Stimulated activated CD8-positive, alpha-beta memory T cell treated with anti-CD3 and anti-CD28 coated beads, Interleukin-4, amount 100 ng/mL, for 1 hour (primary cell): ENCODE measurements at places on chromosomes 7 and 10.

GRCh38 chr7:157658851-157659412 is 322.1 kb downstream of the DNAJB6 start:
- DNase-seq = no peak

DNA sequence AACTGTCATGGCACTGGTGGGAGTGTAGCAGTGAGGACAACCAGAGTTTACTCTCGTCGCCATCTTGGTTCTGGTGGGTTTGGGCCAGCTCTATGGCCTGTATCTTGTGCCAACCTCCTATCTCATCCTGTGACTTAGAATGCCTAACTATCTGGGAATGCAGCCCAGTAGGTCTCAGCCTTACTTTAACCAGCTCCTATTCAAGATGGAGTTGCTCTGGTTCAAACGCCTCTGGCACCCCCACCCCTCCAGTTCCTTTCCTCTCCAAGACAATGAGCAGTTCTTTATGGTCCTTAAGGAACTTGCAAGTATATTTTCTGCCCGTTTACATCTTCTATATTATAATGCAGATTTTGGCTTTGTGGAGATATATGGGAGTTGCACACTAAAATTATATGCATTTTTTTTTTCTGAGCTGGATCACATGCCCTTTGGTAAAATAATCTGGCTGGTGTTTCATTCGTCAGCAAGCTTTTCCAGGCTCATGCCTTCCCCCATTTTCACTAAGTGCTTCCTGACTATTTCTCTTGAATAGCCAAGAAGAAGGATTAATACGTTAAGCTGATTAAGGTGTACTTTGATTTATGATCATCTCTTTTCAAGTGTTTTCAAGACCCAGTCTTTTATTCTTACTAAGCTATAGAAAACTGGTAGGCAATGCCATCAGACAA is 11.2 kb upstream of the WIPF3 start:
- DNase-seq = no peak

GRCh38 chr10:96548589-96548988 is 34.9 kb upstream of the TLL2 start:
- no peak for DNase-seq

DNA sequence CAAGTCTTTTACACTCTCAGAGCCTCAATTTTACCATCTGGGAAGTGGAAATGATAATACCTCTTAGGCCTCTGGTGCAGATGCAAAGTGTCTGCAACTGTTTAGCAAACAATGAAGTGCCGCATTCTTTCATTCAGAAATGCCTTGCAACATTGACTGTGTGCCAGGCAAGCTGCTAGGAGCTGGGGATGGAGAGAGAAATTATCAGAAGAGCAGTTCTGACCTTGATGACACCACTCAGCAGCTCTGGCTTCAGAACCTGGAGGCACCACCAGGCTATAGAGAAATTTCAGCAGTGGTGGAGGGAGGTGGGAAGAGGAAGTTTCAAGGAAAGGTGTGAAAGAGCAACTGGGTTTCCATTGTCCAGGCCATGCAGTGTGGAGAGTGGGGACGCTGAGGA is 78.1 kb upstream of the HABP2 start:
- no peak for DNase-seq

- DNase-seq = no peak
These were observed 23.5 kb downstream of the UPP1 start for GRCh38 chr7:48112401-48113165.

GRCh38 chr7:138975343-138976104 is 5.7 kb downstream of the KIAA1549 start:
- no peak for DNase-seq

GRCh38 chr7:98281757-98282606 is 496 bp downstream of the BRI3 start:
- no peak for DNase-seq

DNA sequence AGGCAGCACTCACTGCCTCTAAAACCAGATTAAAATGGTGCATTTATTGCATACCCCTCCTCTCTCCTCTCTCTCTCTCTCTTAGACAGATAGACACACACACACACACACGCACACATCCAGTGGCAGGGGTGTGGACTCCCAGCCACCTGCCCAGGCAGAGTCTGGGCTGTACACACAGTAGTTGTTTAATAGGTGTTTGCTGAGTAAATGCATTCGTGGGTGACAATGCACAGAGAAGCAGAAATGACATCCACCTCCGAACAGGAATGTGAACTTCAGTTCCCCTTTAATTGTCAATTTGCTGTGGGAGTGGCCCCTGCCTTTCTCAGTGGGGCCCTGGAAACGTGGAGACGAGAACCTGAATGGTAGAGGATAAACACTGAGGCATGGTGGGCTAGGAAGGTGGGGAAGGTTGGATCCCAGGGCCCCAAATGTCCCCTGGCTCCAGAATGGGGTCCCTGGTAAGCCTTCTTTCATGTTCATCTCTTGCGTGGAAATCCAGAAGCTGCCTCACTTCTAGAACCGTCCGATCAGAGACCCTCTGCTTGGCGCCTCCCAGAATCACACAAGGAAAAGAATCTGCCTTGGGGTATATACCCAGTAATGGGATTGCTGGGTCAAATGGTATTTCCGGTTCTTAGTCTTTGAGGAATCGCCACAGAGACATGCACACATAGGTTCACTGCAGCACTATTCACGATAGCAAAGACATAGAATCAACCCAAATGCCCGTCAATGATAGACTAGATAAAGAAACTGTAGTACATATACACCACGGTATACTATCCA is 58.5 kb upstream of the ECHDC3 start:
- no peak for DNase-seq

GRCh38 chr10:112783351-112784021 is 166.6 kb upstream of the TCF7L2 start:
- no peak for DNase-seq

DNA sequence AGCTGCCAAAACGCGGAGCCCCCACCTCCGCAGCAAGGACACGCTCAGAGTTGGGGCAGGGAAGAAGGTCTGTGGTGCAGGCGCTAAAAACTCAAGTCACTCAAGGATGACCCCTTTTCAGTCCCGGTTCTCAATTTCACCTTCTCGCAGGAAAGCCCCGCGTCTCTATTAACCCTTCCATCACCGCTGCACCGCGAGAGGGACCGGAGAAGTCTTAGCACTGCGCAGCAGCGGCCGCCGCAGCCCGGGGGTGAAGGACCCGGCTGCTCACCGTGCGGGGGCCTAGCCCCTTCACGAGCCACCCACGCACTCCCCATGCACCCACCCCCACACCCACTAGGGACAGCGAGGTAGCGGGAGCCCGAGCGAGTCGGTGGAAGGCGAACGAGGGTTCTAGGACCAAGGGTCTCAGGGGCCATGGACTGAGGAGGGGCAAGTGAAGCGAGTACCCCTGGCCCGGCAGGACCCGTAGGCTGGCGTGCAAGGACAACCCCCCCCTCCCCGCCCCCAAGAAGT is 162.9 kb downstream of the SH3PXD2A start:
- no peak for DNase-seq

DNA sequence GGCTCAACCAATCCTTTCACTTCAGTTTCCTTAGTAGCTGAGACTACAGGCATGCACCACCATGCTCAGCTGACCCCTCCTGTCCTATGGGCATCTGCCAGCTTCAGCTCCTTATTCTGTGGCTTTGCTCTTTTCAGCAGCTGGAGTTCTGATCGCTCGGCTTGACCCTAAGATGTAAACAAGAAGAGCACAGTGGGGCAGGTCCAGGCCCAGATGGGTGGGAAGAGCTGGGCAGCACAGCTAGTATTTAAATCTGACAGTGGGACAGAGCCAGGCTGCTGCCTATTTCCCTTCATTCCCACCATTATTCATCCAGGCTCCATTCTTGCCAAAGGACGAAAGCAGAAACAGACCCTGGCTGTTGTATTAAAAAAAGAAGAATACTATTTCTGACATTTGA is 494.9 kb upstream of the PODXL start:
- DNase-seq = no peak

- DNase-seq = no peak
These were observed 78.5 kb downstream of the LARP4B start for GRCh38 chr10:853017-853416.

DNA sequence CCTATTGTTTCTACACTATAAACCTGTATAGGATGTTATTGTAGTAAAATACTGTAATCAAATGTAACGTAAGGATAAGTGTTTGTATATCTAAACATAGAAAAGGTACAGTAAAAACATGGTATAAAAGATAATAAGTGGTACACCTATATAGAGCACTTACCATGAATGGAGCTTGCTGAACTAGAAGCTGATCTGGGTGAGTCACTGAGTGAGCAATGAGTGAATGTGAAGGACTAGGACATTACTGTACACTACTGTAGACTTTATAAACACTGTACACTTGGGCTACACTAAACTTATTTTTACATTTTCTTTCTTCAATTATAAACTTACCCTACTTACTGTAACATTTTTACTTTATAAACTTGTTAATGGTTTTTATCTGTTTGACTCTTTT is 732.9 kb upstream of the LRRN3 start:
- no peak for DNase-seq

GRCh38 chr10:128493811-128494210 is 367.6 kb upstream of the MKI67 start:
- no peak for DNase-seq

GRCh38 chr10:46255801-46256747 is 30.7 kb upstream of the ANTXRL start:
- DNase-seq = no peak

DNA sequence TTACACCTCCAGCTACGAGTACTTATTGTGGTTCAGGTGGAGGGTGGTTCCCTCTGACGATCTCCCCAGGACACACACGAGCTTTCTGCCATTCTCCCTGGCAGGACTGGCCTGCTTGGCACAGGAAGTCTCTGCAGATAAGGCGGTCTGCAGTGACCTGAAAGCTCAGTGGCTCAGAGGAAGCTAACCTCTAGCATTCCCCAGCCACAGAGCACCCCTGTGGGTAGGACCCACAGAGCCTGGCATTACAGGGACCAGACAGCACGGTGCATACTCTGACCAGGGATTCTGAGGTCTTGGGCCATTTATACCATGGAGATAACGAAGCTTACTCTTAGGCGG is 1.9 kb upstream of the GPR146 start:
- DNase-seq = no peak

GRCh38 chr7:115054478-115055065 is 132.7 kb downstream of the MDFIC start:
- DNase-seq = no peak

- DNase-seq = no peak
These were observed 316.6 kb upstream of the TMEM229A start for GRCh38 chr7:124349443-124349842.

GRCh38 chr10:48655411-48656240 is 29.0 kb upstream of the WDFY4 start:
- DNase-seq = no peak

- no peak for DNase-seq
These were observed 32.3 kb downstream of the FAM241B start for GRCh38 chr10:69662173-69662877.

GRCh38 chr7:134587750-134588149 is 38.8 kb downstream of the AKR1B15 start:
- DNase-seq = no peak

DNA sequence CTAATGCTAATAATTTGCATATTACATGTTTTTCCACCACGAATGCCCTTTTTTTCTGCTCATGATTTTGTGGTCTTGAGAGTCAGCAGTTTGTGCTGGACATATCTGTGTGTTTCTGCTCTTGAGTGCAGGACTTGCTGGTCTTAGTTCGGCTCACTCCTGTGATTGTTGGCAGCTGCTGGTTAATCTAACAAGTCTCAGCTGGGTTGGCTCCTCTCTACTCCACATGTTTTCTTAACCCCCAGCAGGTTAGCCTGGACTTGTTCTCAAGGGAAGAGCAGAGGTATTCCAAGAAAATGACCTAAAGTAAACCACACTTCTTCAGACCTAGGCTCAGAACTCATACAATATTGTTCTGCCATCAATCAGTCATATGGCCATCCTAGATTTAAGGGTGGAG is 1238.9 kb downstream of the XPNPEP1 start:
- no peak for DNase-seq
